Activated CD4-positive, alpha-beta T cell treated with anti-CD3 and anti-CD28 coated beads for 24 hours (primary cell): ENCODE measurements at places on chromosomes 4 and X.

DNA sequence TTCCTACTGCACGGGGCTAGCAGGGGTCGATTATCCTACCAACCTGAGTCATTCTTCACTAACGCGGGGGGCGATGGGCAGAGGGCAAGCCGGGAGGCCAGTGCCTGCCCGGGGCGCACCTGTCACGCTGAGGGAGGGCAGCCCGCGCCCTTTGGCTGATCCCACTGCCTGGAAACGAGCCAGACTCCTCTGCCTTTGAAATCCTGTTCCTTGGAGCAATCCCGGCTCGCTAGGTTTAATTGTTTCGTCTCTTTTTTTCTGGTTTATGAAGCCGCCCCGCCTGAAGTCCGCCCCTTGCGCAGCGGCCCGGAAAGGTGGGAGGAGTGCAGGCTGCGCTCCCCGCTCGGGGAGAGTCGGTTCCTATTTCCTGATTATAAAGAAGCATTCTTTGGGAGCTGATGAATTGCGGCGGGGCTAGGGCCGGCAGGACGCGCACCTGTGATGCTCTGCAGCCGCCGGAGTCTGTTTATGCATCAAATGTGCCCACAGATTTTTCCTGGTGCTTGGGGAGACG, 484.2 kb downstream of the BCOR start:
- DNase-seq, result no peak

DNA sequence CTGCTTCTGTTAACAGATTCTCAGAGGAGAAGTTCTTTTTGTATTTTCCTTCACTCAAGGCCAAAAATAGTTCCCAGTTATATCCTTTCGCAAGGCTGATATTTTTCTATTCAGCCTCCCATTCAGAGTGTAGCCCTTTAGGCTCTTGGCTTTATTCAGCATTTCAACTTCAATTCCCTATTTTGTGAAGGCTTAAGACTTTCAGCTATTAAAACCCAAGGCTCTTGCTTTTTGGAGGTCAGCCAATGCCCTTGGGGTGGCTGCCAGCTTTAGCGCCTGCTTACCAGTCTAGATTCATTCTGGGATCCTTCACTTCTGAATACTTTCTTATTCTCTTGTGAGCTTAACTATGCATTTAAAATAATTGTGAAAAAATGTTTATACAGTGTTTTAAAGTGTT, 57.3 kb upstream of the ADGRA3 start:
- DNase-seq, result no peak

GRCh38 chr4:34939073-34939472, 1305.2 kb downstream of the ARAP2 start:
- DNase-seq, result no peak

- no peak for DNase-seq
Measured at GRCh38 chrX:31331015-31331414, 259.2 kb upstream of the FTHL17 start.

DNA sequence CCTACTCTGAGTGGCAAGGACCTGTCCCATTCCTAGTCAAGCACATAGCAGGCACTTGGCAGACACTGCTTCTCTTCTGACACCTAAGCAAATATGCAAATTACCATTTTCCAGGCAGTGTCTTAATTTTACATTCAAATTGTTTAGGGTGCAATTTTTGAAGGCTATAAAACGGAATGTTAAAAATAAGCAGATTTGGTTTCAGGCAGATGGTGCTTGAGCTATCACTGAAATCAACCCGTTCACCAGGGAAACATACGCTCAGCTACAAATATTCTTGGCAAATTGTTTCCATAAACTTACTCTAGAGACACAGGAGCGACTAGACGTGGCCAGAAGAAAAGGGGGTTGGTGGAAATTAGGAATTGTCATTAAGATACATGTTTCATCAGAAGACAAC, 45.7 kb downstream of the BEND2 start:
- DNase-seq, result no peak

DNA sequence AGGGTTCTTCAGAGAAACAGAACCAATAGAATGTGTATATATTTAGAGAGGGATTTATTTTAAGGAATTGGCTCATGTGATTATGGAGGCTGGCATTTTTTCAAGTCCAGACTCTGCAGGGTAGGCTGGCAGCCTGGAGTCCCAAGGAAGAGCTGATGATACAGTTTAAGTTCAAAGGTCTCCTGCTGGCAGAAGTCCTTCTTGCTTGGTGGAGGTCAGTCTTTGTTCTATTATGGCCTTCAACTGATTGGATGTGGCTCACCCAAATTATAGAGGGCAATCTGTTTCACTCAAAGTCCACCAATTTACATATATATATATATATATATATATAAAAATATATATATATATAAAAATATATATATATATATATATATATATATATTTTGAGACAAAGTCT, 52.1 kb upstream of the HSD17B10 start:
- DNase-seq, result no peak

- DNase-seq, result no peak
Measured at GRCh38 chr4:3766785-3767569, 792 bp downstream of the ADRA2C start.

DNA sequence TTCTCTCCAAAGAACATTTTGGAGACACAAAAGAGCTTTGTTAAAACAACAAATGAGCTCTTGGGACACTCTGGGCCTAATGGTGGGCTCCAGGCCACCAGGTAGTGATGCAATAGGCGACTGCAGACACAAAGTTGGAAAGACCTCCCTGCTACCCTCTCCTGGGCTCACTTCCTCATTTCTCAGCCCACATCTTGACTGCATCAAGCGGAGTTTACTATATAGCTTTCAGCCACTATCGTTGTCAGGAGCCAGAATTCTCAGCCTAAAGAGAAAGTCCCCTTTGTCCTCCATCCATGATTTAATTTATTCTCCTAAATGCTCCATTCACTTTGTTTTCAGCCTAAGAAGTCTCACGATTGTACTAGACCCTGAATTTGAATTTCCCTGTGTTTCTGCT, 114.9 kb downstream of the EFHC2 start:
- DNase-seq, result no peak

DNA sequence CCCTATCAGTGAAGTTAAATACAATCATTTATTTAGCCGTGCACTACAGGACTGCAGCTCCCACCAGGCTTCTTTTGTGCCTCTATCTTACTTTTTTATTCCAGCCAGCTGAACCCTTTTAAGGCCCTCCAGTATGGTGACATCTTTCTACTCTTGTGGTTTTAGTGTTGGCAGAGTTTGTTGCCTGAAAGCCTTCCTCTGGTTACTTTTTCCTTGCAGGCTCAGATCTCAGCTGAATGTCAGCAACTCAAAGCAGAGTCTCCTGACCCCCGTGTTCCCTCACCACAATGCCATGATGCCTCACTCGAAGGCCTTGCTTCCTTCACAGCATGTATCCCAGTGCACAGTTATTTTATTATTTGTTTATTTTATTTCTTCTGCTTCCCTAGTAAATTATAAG, 818.9 kb upstream of the LCORL start:
- no peak for DNase-seq

- DNase-seq, result no peak
Measured at GRCh38 chrX:152892999-152893891, 4.6 kb upstream of the ZNF185 start.

- DNase-seq, result no peak
Measured at GRCh38 chrX:139803224-139803623, 95.3 kb upstream of the MCF2 start.

GRCh38 chr4:138636781-138637180, 378.8 kb upstream of the NOCT start:
- DNase-seq, result no peak

DNA sequence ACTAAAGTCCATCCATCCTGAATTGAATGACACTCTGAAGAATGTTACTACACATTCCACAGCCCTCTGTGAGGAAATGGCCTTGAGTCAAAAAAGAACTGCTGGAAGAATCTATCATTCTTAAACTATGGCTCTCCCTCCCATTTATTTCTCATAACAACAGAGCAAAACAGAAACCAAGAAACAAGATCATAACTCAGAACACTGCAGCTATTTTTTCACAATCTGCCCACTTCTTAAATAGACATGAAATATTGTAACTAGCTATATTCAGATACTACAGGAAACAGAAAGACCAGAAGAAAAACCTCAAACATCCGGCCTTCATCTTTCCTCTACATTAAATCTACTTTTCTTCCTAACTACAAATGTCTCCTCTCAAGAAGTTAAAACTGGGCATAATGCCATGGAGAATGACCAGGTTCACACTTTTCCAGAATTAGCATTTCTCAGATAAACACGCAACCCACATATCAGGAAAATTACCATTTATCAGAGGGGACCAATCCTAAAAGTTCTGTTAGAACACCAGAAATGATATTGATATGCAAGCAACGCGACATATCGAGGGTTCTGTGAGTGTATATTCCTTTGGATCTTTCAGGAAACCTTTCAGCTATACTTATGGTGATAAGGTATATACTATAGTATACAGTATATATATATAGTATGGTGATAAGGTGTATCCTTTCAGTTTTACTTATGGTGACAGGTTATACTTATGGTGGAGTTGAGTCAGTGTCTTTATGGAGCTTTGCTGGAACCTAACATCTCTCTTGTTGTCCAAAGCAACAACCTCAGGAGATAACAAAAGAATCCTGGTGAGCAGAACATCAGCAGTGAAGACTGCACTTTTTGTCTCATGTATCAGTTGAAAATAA, 60.4 kb upstream of the IRF2 start:
- no peak for DNase-seq

GRCh38 chrX:129188231-129188630, 335.1 kb downstream of the SMARCA1 start:
- no peak for DNase-seq

DNA sequence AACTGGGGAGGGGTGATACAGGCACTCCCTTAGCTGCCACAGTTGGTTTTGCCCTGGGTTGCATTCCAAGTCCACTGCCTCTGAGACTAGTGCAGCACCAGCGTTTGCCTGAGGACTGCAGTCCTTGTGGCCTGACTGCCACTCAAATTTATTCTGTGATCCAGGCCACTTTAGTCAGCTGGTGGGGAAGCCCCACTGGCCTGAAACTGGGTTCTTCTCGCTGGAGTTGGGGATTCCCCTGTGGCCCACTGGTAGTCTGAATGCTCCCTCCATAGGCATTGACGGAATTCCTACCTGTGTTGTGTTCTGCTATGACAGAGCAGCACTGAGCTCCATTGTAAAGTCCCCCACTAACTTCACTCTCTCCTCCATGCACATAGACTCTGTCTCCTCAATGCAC, 63.8 kb downstream of the PTPN13 start:
- DNase-seq, result no peak

DNA sequence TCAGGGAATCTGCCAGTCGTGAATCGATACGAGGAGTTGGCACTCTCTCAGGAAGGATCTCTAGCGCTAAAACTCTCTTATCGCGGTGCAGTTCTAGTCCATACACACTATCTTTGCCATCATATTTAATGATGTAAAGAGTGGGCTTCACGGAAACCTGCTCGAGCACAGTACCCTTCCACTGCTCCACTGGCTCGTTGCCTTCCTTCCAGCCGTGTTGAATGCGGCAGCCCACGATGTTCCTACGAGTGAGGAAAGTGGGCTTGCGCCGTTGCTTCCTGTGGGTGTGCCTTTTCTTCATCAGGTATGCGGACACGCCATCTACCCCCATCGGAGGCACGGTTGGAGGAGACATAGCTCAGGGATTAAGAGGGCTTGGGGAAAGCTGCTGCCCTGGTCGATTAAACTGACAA, 661 bp downstream of the SPIN4 start:
- no peak for DNase-seq

DNA sequence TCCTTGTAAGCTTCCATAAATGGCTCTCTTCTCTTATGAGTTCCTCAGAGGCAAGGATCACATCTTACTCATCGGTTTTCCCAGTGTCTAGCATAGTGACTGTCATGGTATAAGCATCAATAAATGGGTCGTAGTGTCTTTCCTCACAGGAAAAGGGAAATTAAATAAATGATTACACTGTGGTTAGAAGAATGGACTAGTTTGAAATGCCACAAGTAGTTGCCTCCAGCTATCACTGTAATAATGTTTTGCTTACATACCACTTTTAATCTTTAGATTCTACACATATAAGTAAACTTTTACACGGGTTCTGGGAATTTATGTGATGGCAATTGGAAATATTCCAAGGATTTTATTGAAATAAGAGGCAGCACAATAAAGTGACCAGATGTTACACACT, 152.8 kb upstream of the CXorf51A start:
- DNase-seq, result no peak

DNA sequence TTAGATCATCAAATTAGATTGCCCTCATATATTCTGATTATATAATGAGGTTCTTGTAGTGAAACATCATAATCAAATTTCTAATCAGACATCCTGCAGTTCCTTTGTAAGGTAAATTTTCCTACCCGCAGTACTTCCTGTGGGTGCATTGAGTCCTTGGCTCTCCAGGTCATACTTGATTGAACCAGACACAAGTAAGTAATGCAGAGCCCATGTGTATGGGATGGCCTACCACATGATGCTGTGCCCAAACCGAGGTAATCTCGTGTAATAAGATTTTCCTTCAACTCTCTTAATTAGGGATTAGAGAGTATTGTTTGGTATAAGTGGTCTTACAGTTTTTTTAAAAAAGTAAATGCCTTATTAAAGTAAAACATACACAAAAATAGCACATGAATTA, 1841.8 kb downstream of the PCDH7 start:
- no peak for DNase-seq

DNA sequence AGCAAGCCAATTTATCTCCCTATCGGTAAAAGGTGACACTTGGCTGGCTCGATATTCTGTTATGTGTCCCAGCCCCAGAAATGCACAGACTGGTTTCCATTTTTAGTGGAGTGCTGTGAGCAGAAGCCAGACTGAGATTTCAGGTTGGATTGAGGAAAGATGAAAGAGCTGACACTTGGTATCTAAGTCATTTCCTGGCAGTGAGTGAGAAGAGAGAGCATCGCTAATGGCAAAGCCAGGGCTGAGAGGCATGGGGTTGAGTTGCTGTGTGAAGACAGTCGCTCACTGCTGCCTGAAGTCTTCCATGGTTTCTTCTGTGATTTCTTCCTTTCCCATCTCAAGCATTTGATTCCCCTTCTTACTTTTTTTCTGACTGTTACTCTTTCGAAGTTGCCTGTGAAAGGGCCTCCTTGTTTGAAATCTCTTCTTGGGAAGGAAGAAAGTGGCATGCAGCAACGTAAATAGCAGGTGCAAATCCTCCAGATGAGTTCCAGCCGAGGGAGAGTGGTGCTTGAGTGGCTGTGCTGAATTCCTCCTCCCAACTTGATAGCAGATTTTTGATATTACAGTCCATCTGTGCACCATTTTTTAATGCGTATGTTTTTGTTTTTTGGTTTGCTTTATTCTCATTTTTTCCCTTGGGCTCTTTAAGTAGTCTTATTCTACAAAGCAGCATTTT, 109.2 kb upstream of the LIMCH1 start:
- DNase-seq, result no peak
